ENCODE measurements at places on chromosomes 6 and 20.

GRCh38 chr6:156348424-156348823 is 428.8 kb upstream of the ARID1B start:
- no peak for DNase-seq

DNA sequence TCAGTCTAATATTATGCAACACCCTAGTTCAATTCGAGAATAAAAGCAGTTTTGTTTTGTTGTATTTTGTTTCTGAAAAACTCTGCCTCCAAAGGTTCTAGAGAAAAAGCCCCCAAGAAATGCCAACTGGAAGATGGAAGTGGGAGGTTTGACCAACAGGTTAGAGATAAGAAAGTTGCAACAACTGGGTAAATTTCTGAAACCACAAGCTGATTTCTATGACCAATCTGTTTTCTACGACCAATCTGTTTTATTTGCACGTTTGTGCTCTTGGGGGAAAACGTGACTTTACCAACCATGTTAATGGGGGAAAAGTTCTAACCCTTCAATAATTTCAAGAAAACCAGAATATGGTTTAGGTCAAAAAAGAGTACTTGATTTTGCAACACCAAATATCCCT is 173.2 kb downstream of the PDE7B start:
- DNase-seq: no peak

GRCh38 chr6:160015778-160016684 is 47.1 kb downstream of the IGF2R start:
- DNase-seq: no peak

DNA sequence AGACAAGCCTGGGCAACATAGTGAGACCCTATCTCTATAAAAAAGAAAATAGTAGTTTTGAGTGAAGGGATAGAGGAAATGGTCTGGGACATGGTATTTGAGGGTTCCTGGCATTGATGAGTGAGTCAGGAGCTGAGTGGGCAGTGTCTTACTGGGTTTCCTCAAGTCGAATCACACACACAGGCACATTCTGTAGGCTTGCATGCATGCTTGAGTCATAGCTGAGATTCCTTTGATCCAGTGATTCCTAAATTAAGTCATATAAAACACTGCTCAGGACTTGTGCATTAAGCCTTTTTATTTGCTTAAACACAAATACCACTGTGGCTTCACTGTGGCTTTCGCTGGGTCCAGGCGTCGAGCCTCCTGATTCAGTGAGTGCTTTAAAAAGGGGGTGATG is 71.8 kb upstream of the TMEM181 start:
- no peak for DNase-seq

DNA sequence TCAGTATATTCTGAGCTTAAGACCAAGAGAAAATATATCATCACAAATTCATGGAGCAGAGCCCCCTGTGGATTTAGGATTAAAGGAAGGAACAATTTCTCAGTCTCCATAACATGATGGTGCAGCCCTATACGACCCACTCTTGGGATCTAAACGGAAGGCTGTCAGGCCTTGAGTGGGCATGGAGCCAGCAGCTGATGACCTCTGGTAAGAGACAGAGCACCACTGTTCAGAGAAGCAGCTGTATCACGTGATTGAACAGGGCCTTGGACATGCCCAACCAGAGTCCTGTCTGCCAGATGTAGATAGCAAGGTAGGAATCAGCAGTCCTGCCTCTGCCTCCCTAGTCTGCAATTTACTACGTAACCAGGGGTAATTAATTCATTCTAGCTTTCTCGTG is 259.4 kb upstream of the POU3F2 start:
- DNase-seq: peak; percentile 45

GRCh38 chr6:4599924-4600323 is 176.3 kb upstream of the CDYL start:
- DNase-seq: no peak

DNA sequence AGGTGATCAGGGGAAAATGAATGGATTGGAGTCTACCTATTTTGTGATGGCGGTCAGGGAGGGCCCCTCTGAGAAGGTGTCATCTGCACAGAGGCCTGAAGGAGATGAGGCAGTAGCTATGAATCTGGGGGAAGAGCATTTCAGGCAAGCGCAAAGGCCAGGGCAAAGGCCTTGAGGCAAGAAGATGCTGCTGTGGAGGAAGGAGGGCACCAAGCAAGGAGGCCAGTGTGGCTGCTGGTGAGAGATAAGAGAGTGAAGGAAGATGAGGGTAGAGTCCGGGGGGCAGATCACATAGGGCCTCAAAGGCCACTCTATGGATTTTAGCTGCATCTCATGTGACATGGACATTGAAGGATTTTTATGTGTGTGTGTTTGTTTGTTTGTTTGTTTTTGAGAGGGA is 20.6 kb upstream of the CSNK2A1 start:
- no peak for DNase-seq

DNA sequence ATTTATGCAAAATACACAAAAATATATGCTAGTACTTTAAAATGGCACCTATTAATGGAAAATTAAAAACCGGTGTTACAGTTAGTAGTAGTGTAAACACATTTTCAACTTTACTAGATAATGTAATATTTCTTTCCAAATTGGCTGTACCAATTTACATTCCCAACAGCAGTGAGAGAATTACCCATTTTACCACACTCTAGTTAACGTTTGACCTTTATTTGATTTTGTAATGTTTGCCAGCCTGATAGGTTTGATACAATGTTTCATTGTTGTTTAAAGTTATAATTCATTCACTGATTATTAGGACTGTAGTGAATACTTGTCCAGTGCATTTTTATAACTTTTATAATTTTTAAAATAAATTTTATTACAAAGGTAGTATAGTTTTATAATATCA is 182.1 kb downstream of the EYA4 start:
- DNase-seq: no peak

DNA sequence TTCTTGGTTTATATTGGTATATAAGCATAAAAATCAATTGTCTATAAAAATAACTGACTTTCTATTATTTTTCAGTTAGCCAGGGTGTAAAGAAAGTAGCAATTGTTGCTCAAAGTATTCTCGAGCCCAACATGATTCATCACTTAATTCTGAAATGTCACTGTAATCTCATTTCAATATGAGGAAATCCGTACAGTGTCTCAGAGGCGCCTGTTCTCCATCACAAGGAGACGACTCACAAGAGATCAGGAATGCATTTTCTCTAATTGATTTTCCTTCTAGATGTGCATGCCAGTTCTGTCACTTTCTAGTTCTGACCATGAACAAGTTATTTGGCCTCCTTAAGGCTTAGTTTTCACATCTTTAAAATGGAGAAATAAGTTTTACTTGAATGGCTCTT is 753.1 kb downstream of the MAFB start:
- no peak for DNase-seq

DNA sequence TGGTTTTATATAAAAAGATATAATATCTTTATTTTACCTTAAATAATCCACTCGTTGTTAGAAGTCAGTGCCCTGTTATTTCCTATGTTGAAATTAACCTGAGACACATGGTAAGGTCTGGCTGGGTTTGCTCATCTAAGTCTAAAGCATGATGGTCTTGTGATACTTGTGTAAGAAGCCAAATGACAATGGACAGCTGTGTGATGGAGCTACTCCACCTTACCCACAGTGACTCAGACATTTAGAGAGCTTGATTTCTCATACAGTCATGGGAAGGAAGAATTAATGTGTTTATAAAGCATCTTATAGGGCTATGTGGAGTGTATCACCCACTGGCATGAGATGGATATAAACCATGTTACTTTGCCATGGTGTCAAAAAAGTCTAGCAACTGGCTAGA is 11.7 kb downstream of the CTCFL start:
- DNase-seq: no peak

DNA sequence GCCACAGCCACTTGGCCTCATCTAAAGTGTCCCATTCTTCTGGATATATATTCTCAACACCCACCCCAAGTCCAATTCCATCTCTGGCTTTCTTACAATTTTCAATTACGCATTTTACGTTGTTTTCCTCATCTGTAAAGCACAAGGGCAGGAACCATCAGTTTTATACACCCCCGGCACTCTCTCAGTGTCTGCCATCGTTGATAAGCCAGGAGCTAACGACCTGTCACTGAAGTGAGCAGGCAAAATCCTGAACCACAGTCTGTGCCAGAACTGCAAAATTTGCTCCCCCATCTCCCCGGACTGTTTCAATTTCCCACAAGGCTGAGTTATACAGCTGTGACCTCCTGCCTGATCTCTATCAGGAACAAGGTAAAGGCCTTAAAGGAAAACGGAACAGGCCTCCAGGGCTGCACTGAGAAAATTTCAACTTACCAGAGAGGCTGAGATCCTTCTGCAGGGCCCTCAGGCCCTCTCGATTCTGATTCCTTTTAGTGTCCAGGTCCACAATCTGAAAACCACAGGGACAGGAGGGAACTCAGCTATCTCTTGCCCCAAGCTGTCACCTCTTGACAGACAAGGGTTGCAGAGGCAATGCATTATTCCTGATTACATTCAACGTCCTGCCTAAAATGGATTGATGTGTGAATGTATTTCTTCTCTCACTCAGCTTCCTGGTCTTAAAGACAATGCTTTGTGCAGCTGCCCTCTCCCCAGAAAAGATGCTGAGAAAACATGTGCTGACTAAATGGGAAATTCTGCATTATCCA is 1.8 kb downstream of the PDRG1 start:
- no peak for DNase-seq

GRCh38 chr20:54897787-54898186 is 422.4 kb downstream of the DOK5 start:
- no peak for DNase-seq

DNA sequence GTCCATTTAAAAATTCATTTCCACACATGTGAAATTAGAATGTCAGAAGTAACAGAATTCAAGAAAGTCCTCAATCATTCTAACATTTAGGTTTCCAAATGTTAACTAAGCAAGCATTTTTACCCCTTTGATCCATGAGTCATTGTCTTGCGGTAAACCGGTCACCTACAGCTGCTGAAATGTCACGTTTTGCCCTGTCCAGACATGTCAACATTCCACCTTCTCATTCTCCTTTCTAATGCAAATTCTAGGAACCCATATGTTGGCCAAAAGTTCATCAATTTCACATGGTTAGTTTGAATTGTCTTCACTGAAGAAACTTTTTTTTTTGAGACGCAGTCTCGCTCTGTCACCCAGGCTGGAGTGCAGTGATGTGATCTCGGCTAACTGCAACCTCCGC is 117.2 kb downstream of the IPCEF1 start:
- no peak for DNase-seq

- DNase-seq: no peak
Observed at GRCh38 chr6:106167096-106167814, 81.1 kb downstream of the PRDM1 start.

GRCh38 chr20:53176134-53176533 is 204.0 kb downstream of the TSHZ2 start:
- no peak for DNase-seq

DNA sequence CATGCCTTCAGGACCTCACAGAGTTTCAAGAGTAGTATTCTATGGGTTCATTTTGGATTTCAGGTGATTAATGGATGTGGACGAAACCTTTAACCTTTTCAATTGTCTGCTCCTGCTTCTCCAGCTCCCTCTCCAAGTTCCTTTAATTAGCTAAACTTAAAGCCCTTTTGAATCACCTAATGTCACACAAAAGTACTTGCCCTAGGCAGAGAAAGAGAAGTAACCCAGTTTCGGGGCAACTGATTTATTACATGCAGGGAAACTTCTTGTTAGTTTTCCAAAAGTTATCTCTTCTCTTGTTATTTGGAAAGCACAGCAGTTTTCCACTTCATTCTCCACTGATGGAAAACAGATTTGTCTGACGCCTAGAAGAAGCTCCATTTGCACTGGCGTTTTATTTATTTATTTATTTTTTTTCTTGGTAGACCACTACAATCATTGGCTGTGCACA is 407.7 kb upstream of the JARID2 start:
- DNase-seq: no peak

DNA sequence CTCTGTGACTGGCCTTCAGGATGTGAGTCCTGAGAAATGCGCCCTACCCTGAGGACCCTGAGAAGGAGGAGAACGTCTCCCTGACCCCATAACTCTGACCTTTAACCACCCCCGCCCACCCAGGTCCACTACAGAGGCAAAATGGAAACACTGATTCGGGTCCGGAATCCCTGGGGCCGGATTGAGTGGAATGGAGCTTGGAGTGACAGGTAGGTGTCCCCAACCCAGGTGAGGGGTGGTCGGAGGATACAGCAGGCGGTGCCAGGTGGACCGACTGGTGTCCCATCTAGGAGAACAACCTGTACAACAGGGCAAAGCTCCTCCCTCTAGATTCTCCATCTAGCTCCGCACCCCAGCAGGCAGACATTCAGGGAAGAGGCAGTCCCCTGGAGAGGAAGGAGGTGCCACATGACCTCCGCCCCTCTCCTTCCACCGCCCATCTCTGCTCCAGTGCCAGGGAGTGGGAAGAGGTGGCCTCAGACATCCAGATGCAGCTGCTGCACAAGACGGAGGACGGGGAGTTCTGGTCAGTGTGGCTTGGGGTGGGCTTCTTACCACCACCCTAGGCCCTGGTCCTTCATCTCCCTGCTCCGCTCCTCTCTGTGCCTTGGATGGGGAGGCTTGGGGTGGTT is 17.6 kb downstream of the CAPN11 start:
- DNase-seq: no peak

DNA sequence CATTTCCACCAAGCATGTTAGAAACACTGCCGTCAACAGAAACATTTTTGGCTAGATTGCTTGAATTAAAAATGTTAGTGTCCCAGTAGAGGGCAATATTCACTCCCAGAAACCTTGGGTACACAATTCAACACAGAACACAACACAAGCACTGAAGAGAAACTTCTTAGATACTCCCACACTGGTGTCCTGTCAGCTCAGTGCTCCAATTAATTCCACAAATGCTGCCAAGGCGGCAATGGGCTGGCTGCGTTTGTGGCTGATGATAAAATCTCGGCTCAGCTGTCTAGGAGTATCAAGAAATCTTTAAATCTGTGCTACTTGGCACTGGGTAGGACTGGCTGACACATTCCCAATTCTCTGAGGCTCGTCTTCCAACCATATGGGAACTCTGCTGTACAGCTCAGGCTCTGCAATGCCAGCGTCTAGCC is 39.3 kb downstream of the BEND3 start:
- DNase-seq: peak; percentile 37

DNA sequence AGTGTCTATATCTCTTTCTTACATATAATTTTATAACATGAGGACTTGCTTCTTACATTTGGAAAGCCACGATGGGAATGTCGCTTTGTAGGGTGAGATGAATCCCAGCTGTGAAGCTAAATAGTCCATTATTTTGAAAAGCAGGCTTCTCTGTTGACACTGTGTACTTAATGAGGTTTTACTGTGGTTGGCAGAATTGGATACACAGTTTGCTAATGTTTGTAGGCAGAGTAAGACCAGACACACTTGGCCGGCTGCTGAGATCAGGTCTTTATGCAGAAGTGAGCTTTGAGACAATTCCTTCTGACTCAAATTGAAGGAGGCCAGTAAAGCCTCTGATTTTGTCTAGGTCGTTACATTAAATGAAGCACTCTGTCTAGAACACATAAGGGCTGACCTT is 93.0 kb downstream of the NDUFAF5 start:
- DNase-seq: no peak

GRCh38 chr6:15544321-15544900 is 118.4 kb downstream of the DTNBP1 start:
- DNase-seq: no peak

DNA sequence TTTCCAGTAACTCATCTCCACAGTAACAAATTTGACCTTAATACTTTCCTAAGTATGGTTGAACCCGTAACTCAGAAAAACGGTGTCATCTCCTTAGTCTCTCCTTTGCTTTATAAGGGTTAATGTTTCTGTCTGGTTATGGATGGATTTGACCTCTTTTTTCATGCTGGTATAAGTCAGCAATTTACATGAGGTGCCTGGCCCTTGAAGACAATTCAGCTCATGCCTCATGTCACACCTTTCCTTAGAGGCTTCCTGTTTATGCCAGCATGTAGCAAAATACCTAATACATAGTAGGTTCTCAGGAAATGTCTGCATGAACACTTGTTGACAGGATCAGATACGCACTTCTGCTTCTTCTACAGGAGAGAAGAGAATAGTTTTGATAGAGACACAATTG is 37.7 kb upstream of the C20orf144 start:
- DNase-seq: no peak

Measured in anterior cingulate cortex (tissue), 58 donors.